ENCODE measurements at places on chromosomes 1 and 21.

GRCh38 chr21:45427331-45428271, 22.6 kb downstream of the COL18A1 start:
- no peak for DNase-seq

- DNase-seq, result no peak
Measured at GRCh38 chr1:182829285-182829932, 9.7 kb upstream of the DHX9 start.

DNA sequence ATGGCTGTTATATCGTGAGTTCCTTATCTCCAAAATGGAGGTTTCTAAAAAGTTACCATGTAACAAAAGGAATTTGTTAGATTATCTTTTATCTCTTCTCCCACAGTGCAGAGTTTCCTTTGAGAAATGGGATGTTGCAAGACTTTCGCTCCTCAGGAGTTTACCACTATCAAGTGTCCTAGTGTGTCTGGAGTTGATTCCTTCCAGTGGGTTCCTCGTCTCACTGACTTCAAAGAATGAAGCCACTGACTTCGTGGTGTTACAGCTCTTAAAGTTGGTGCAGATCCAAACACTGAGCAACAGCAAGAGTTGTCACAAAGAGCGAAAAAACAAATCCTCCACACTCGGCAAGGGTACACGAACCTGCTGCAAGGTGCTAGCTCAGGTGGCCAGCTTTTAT, 37.0 kb downstream of the SPAG17 start:
- DNase-seq, result no peak

GRCh38 chr1:236642763-236643162, 38.4 kb upstream of the HEATR1 start:
- no peak for DNase-seq

GRCh38 chr1:58585166-58585565, 8.1 kb upstream of the TACSTD2 start:
- no peak for DNase-seq

DNA sequence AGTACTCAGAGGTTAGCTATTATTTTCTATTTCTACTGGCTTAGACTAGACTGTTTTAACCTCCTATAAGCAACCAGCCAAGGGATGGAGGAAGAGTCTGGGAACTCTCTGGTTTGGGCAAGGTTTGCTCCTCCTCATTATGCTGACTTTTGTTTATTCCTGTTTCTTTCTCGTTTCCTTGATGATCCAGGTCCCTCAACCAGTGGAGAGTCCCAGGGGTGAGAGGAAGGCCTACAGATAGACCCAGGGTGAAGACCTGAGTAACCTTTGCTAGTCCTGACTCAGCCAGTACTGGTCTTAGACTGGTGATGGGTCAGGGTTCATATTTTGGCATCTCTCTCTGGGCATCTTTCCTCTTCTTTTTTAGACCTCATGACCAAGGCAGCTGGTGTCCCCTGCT, 5.4 kb downstream of the TUFT1 start:
- DNase-seq, result no peak

- no peak for DNase-seq
Measured at GRCh38 chr1:211007830-211008229, 126.1 kb downstream of the KCNH1 start.

Measured in SIG-M5 (cell line).